ENCODE measurements at places on chromosomes 2 and 18.

GRCh38 chr2:219662566-219662965 is 35.1 kb downstream of the SLC4A3 start:
- no peak for DNase-seq

- DNase-seq, result no peak
Measured at GRCh38 chr2:95009412-95009811, 16.1 kb upstream of the MAL start.

DNA sequence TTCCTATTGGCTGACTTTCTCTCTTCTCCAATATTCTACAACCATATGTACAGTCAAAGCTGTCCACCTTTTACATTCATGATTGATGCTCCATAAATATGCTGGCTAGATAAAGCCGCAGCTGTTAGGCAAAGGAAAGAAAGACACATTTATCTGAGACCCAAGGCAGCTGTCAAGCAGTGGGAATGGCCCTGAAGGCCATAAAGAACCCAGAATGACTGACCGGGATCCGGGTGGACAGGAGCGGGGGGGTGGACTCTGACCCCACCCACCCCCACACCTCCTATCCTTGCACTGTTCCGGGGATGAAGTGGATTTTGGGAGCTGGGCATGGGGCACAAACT is 116.4 kb downstream of the RTP5 start:
- no peak for DNase-seq

DNA sequence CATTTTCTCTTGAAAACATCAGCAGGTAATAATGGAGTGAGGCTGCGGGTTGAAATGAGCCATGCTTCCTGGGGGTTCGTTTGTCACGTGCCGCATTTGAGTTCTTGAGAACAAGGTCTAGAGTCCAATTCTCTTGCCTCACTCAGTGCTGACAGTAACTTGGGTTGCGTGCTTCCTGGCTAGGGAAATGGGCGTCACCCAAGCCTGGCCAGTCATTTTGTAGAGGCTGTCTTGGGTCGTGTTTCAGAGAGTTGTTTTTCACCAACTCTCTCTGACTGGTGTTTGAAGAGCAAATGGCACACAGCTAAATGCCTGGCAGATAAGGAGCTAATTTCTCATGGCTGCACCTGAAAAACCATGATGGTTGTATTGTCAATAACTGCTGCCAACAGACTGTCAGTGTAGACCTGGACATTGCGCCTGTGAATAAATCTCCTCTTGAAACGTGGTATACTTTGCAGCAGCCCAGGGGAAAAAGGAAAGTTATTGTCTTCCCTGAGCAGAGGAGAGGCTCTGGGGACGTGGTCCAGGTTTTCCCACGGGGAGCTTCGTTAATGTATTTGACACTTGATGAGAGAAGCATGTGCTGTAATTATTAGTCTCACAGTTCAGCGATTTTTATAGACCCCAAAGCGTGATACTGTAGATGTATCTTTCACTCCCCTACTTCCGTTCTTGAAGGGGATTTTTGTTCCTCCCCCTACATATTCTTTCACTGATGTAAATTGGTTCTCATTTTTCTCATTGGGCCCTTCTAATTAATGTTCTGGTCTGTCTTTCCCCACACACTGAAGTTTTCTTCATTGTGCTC is 196.0 kb downstream of the FHOD3 start:
- no peak for DNase-seq

DNA sequence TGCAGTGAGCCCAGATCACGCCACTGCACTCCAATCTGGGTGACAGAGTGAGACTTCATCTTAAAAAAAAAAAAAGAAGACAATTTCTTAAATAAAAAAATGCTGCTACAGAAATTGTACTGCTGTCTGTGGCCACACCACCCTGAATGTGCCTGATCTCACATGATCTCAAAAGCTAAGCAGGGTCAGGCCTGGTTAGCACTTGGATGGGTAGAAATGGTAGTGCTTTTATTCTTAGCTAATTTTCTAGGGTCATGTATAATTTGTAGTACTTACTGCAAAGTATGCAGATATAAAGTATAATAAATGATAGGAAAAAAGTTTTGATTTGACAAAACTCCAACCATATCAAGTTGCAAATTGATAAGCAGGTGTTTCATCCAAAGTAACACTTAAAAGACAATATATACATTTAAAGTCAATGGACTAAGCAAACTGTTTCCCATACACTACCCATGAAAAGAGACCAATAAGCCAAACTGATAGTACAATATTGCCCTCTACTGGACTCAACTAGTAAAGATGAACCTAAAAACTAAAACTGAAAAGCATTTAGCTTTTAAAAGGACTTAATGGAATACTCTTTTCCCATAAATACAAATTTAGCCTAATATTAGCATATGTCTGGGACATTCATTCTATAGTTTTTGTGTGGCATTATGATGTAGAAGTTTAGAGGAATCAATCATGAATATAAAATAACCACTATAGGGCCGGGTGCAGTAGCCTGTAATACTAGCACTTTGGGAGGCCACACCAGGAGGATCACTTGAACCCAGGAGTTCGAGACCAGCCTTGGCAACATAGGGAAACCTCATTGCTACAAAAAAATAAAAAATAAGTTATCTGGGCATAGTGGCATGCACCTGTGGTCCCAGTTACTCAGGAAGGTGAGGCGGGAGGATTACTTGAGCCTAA is 18.6 kb upstream of the PEX13 start:
- DNase-seq, result no peak

DNA sequence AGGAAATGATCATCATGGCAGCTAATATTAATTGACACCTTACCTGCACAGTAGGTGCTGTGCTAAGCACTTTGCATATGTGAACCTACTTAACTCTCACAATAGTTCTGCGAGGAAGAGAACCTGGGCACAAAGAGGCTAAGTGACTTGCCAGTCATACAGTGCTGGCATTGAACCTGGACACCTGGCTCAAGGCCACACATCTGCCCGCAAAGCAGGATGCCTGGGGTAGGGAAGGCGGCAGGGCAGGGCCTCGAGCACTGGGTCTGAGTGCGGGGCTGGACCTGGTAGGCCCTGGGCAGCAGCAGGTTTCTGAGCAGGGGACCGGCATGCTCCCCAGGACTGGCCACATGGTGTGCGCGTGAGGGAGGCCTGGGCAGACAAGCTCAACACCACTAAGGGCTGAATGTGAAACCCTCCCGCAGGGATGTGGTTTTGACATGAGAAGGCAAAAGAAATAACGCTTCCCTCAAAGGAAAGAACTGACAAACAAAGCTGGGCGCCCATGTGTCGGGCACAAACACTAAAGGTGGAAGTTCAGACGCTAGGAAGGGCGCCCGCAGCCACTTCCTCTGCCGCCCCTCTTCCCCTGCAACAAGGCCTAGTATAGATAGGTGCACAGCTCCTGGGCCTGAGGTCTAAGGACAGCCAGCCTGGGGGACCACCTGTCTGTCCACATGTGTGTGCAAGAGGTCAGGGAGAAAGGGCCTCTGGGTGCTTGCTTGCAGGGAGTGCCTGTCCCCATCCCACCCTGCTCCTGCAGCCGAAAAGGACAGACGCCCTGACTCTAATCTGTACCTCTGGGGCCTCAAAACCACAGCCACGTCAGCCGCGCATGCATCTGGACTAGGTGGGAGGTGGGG is 92.5 kb downstream of the ZFP36L2 start:
- peak; percentile 74 for DNase-seq

DNA sequence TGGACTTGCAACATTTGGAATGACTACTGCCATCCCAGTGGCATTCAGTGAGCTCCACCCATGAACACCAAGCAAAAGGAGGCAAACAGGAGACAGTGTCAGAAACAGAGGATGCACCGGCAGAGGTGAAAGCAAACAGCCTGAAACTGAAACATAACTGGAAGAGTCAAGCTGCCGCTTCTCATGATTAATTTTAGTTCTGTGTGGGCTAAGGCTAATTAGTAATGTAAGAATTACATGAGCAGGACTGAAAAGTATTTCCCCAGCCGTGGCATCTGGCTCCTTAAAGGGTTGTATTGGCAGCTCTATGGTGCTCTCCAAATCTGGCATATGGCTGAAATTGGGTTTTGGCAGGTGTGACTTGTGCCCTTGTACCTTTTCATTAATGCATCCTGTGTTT is 1108.1 kb downstream of the TSN start:
- no peak for DNase-seq

DNA sequence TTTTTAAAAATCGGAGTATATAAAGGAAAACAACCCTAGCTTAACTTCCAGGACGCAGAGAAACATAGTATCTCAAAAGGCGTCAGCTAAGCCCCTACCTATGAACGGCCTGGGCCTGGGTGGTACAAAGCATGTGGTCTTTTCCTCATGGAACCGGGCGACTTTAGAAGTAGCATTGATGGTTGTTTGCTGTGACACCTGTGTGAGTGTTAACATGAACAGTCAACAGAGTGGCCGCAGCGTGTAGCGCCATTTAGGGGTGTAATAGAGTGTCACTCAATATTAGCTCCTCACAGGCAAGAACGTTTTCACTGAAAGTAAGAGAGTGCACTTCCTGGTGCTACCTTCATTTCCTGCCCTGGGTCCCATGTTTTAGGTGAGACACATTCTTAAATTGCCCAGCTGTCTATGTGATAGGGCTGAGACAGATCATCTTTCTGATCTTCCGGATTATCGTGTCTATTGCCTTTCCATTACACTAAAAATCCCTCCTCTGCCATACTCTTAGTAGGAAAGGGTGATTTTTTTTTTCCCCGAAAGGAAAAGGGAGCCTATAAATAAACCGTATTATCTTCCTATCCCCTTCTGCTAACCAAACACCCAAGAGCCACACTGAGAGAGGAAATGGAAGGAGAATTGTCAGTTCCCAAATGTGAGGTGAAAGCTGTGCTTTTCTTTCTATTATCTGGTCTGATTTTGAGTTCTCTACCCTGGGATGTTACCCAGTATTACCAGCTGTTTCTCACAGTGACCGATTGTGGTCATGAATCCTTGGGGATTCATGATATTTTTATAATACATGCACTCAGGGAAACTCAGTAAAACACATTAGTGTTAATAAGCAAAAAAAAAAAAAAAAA is 1.3 kb downstream of the GORASP2 start:
- DNase-seq, result peak; percentile 63

DNA sequence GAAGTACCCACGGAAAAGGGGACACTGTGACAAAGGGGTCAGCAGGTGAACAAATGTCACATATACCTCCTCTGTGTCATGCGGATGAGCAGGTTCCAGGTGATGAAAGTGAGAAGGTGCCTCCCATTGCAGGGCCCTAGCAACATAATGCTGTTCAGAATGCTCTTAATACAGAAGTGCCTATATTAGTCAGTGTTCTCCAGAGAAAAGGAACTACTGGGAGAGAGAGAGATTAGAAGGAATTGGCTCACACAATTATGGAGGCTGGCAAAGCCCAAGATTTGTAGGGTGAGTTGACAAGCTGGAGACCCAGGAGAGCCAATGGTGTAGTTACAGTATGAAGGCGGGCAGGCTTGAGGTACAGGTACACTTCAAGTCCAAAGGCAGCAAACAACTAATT is 98.1 kb upstream of the CDC42EP3 start:
- DNase-seq, result no peak

- DNase-seq, result no peak
Measured at GRCh38 chr2:30109856-30110255, 37.0 kb upstream of the YPEL5 start.

DNA sequence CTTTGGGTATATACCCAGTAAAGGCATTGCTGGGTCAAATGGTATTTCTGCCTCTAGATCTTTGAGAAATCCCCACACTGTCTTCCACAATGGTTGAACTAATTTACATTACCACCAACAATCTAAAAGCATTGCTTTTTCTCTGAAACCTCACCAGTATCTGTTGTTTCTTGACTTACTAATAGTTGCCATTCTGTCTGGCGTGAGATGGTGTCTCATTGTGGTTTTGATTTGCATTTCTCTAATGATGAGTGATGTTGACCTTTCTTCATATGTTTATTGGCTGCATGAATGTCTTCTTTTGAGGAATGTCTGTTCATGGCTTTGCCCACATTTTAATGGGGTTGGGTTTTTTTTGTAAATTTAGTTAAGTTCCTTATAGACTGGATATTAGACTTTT is 382.6 kb upstream of the ZNF804A start:
- DNase-seq, result no peak

- no peak for DNase-seq
Measured at GRCh38 chr2:28085201-28085600, 194.7 kb downstream of the BABAM2 start.

DNA sequence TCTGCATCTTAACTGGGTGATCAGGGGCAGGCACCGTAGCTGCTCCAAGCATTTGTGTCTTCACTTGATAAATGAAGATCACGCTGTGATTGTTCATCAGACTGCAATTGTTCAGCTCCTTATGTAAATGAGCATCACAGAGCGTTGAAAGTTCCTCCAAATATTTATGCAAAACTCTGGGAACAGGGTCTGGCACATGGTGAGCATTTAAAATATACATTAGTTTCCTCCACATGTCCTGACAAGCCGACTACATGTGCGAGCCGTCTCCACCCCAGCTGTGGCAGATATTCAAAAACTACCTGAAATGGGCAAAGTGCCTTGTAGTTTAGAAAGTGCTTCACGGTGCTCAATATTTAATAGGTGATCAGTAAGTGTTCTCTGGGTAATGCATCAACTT is 175.1 kb upstream of the ID2 start:
- DNase-seq, result no peak

GRCh38 chr2:65054749-65055421 is 1.3 kb upstream of the CEP68 start:
- no peak for DNase-seq

DNA sequence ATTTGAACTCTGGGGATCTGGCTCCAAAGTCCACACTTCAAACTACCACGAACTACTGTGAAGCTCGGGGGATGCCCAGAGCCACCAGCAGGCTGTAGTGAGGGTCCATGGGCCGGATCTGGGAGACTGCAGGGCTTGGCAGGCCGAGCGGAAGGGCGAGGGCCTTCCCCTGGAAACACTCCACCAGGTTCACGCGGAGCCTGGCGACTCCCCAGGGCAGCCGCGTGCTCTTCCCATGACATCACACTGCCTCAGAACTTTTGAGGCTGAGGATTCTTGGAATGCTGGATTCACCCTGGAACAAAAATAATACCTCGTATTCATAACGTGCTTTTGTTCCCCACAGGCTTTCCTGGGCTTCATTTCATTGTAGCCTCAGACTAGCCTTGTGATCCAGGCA is 201.0 kb downstream of the SMAD7 start:
- no peak for DNase-seq

GRCh38 chr2:60365556-60365955 is 187.9 kb downstream of the BCL11A start:
- DNase-seq, result no peak

DNA sequence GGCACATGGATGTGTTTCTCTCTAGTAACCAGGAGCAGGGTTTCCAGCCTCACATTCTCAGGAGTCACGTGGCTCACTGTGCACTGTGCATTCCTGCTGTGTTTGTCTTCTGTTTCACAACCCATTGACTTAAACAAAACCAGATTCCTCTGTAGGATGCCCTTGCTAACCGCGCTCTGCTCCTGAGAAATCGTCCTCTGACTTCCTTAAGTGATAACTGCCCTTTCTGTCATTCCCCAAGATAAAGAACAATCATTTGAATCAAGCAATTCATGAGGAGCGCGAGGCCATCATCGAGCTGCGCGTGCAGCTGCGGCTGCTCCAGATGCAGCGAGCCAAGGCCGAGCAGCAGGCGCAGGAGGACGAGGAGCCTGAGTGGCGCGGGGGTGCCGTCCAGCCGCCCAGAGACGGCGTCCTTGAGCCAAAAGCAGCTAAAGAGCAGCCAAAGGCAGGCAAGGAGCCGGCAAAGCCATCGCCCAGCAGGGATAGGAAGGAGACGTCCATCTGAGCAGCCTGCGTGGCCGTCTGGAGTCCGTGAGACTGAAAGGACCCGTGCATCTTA is 60.2 kb downstream of the RALBP1 start:
- DNase-seq, result peak; percentile 74
